Stimulated activated CD8-positive, alpha-beta memory T cell treated with anti-CD3 and anti-CD28 coated beads, Interleukin-4, amount 100 ng/mL, for 1 hour (primary cell): ENCODE measurements at places on chromosomes 11 and 22.

DNA sequence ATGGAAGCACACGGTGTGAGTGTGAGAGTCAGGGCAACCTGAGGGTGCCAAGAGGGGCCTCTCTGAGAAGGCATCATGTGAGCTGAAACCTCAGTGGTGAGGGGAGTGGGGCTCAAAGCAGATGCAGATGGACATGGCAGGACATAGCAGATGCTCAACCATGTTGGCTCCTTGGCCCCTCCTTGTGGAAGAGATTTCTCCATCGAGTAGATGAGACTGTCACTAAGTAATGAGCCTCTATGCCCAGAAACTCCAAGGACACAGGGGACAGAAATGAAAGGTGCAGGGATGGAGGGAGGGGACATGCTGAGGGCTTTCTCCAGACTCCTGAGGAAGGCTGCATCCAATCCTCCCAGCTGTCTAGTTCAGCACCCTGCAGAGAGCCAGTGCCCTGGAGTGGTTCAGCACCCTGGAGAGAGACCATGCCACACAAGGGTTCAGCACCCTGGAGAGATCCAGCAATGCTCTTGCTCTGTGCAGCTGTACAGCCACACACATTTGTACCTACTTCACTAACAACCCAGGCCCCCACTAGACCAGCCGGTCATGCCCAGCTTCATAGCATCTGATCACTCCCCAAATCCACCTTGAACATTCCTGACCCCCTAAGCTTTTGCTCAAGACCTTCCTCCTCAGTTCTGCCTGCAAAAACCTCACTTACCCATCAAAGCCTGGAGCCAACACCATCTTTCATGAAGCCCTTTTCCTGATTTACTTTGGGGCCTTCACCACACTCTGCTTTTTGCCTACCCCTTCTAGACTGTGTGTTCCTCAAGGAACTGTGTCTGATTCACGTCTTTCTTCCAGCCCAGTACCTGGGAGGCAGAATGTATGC lies 252.0 kb downstream of the CTTN start:
- no peak for DNase-seq

DNA sequence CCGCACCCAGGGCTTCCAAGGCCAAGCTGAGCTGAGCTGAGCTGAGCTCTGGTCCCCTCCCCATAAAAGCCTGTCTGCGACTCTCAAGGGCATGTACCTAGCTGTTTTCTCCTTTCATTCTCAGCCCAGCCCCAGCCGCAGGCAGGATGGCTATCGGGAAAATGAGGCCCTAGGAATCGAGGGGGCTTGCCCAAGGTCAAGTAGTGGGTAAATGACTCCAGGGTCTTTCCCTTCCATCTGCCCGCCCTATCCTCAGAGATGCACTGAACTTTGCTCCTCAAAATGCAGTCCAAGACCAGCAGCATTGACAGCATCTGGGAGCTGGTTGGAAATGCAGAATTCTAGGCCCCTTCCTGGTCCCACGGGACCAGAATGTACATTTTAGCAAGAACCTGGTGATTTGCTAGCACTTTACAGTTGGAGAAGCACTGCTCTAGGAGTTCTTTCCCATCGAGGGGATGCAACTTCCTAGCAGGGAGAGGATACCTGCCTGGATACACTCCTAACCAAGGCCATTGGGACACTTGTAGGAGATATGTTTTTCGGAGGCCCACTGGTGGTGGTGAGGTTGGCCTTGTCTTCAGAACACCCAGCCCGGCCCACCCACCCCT lies 43.2 kb upstream of the ACCSL start:
- no peak for DNase-seq

- DNase-seq, result no peak
Measured at GRCh38 chr11:1566381-1567051, 5.6 kb downstream of the DUSP8 start.

DNA sequence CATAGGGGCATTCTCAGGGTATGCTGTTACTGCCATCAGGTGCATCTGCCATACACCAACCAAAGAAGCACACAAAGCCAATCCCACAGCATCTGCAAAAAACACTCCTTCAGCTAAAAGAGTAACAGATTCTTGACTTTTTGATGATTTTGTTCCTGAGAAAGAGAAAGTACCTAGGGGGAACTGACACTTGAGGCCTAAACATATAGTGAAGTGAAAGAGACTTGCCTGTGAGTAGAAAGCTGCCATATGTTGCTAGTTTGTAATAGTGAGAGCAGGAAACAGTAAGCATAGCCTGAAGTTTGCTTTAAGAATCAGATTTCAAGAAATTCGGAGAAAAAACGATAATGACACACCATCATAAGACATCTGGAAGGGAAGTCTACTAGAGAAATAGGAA lies 97.9 kb upstream of the CTSC start:
- DNase-seq, result no peak

DNA sequence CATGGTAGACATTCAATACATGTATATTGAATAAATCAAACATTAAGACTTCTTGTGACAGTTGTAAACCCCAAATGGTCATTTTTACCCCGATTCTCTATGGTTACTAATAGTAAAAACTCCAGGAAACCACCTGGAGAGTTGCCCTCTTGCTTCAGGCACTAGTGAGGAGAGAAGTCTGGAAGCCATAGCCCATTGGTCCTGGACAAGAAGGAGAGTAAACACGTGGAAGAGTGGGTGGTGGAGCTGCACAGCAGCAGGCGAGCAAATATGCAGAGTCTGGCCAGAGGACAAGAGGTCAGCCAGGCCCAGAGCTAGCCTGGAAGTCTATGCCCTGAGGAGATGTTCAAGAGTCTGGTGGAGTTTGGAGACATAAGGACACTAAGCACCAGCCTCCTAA lies 17.7 kb downstream of the DCHS1 start:
- no peak for DNase-seq
